ENCODE measurements at places on chromosomes 12 and 14.

GRCh38 chr14:59871166-59871495, 555 bp upstream of the RTN1 start:
- no peak for DNase-seq

- peak; percentile 60 for DNase-seq
Measured at GRCh38 chr12:31702047-31702446, 26.8 kb downstream of the AMN1 start.

GRCh38 chr12:6541371-6542165, 7.3 kb downstream of the GAPDH start:
- DNase-seq: peak; percentile 72

- DNase-seq: peak; percentile 65
Measured at GRCh38 chr14:71319666-71320065, 412.4 kb downstream of the PCNX1 start.

- no peak for DNase-seq
Measured at GRCh38 chr14:89736881-89737280, 217.6 kb downstream of the EFCAB11 start.

DNA sequence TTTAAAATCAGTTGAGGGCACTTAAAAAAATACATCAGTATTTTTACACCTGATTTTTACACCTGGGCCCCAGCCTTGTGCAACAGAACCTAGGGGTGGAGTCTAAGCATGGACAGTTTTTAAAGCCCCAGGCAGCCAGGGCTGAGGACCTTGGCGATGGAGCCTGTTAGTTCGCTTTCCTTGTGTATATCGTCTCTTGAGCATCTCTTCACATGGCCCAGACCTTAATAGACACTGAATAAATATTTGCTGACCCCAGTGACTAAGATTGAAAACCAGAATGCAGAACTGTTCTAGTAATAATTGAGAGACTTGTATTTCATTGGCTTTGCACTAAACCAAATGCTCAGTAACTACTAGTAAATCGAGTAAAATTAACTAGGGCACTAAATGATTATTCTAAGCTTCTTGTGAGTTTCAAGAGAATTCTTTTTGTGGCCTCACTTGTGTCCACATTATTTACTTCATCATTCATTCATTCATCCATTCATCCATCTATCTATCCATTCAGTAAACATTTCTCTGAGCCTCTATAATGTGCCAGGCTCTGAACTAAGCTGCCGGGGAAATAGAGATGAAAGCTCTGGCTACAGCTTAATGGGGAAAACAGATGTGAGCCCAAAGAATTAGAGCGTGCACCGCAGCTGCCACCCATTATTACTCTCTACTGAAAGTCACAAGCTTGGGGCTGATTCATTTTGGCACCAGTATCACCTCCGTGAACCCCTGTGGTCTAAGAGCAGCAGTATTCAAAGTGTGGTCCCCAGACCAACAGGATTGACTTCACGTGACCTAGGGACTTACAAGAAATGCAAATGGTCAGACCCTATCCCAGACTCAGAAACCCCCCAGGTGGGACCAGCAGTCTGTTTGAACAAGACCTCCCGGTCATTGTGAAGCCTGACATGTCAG, 30.7 kb upstream of the BCL7A start:
- DNase-seq: peak; percentile 46

- DNase-seq: no peak
Measured at GRCh38 chr14:34997762-34998161, 15.0 kb downstream of the SRP54 start.

GRCh38 chr12:130970165-130970907, 16.6 kb downstream of the ADGRD1 start:
- no peak for DNase-seq

GRCh38 chr14:80609055-80609454, 332.5 kb downstream of the CEP128 start:
- no peak for DNase-seq

DNA sequence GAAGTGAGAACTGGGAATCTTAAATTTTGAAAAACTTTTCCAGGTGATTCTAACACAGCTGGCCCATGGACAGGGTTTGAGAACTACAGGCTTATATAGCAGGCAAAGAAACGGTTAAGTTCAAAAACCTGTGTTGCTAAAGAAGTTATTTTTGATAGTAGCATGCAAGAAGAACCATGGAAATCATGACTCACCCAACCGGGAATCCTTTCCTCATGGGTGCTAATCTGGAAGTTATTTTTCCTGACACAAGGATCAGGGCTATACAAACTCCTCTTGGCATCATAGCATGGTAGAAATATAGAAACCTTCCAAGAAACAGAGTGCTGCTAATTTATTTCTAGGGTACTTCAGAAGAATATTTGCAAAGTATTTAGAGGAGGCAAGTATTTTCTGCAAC, 588.7 kb downstream of the CCER1 start:
- DNase-seq: no peak

GRCh38 chr12:6551496-6552139, 4.2 kb downstream of the IFFO1 start:
- no peak for DNase-seq

DNA sequence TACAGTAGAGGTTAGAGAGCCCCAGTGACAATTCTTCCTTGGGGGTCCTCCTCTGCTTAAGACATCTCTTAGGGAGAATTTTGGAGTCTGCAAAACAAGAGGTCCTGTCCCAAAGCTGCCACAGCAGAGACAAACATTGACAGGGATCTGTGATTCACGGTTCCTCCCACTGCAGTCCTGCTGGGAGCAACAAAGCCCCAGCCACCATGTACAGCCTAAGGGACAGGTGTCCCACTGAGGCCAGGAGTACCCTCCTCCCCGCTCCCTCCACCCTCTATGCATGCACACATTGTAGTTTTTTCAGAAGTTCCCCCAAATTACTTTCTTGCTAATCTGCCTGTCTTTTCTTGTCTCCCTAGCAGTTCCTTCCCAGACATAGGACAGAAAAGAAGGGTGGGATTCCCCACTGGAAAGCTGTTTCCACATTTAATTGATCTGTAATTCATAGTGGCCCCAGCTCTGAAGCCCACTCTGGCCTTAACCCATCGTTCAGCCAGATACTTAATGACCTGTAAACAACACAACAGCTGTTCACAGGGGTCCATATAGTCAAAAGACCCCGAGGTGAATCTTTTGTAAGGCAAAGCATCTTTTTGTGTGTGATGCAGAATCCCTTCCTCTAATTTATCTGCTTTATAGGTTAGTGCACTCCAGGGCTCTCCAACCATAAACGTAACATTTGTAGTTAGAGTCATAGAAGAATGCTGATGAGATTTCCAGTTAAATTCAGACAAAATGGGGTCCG, 13.9 kb upstream of the PRICKLE1 start:
- DNase-seq: no peak

- DNase-seq: no peak
Measured at GRCh38 chr14:68874746-68875155, 81.9 kb upstream of the ZFP36L1 start.

- DNase-seq: peak; percentile 81
Measured at GRCh38 chr12:116332705-116333380, 55.4 kb upstream of the MED13L start.

- peak; percentile 47 for DNase-seq
Measured at GRCh38 chr12:120327593-120327992, at the start of gene PLA2G1B. PLA2G1B (minus strand) TSS chr12:120327779; CDS start chr12:120327753, 26 bp downstream.

DNA sequence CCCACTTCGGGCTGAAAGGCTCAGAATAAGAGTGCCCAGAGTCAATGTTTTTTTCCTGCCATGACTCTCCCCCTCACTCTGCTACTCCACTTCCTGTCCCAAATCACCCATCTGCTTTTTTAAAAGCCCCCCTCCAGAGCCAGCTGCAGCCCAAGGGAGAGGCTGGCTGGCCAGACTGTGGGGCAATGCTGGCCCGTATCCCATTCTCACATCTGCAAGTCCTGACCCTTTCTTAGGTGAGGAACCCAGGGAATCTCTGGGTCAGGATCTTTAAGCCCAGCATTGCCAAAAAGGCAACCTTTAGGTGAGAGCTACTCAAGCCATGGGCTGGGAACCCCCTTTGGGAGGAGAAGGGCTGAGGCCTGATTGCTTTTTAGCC, 1.7 kb upstream of the ITGA5 start:
- DNase-seq: no peak

DNA sequence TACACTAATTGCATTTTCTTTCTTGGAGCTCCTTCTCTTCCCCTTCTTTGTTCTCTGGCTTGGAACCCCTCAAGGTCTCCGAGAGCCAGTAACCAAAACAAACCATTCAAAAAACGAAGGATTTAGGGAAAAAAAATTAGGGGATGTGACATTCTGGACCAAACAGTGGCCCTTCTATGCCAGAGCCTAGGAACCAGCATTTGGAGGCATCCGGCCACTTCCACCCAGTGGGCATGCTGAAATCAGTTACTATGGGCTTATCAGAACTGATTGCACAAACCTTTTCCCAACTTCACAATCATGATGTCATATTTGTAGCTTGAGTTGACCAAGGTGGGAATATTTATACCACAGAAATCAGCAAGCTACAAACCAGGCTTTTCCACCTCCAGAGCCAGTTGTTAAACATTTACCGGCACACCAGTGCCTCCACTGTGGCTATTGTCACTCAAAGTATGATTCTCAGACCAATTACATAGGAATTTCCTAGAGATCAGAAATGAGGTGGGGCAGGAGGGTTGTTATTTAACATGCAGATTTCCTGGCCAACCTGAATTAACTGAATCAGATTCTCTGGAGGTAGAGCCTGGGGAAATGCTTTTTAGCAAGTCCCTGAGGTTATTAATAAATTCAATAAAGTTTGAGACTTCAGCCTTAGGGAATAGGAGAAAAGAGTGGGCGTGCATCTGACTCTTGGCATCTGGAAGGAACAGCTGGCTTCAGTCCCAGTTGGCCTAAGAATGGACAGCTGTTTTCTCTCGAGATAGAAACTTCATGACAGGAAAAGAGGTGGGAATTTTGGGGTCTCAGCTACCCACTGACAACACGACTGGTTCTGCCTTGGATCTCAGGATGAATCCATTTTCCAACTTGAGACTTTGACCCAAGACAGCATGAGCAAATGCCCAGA, 273.9 kb downstream of the ZFP36L1 start:
- DNase-seq: no peak

DNA sequence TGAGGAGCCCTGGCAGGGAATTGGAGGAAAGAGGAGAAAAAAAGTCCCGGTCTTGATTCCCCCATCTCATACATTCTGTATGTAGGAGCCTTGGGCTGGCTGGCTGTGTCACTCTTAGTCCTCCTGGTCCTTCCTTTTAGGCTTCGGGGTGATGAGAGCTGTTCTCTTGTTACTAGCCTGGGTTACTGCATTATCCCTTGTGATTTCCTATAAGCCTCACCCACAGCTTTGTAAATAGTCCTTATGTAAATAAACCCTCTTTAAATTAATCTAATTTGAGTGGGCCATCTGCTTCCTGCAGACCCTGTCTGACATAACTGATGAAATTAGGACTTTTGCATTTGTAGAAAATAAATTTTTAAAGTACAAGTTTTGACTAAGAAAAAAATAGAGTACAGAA, 19.2 kb downstream of the DNM1L start:
- DNase-seq: peak; percentile 78

GRCh38 chr12:66041651-66042363, 88.7 kb downstream of the LLPH start:
- DNase-seq: no peak

- DNase-seq: no peak
Measured at GRCh38 chr14:101906645-101907044, 57.7 kb upstream of the DYNC1H1 start.

GRCh38 chr12:24701343-24701742, 247.6 kb downstream of the BCAT1 start:
- DNase-seq: no peak

- no peak for DNase-seq
Measured at GRCh38 chr12:115708801-115709200, 568.7 kb downstream of the MED13L start.

GRCh38 chr12:120402217-120402616, 33.3 kb upstream of the MSI1 start:
- no peak for DNase-seq

DNA sequence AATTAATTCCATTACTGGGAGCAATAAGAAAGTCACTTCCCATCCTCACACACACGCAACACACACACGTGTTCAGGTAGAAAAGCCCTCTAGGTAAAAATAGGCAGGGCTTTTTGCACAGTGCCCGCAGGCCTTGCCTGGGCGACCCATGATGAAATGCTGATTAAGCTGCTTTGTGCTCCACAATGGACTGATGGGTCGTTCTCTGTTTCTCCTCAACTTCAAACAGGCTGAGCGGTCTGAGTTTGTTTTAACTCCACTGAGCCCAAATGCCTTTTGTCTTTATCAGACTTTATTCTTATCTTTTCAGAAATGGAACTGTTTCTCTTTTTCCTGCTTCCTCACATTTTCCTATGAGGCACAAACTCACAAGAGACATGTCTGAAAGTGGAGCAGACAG, 9.4 kb upstream of the DACT1 start:
- DNase-seq: no peak

DNA sequence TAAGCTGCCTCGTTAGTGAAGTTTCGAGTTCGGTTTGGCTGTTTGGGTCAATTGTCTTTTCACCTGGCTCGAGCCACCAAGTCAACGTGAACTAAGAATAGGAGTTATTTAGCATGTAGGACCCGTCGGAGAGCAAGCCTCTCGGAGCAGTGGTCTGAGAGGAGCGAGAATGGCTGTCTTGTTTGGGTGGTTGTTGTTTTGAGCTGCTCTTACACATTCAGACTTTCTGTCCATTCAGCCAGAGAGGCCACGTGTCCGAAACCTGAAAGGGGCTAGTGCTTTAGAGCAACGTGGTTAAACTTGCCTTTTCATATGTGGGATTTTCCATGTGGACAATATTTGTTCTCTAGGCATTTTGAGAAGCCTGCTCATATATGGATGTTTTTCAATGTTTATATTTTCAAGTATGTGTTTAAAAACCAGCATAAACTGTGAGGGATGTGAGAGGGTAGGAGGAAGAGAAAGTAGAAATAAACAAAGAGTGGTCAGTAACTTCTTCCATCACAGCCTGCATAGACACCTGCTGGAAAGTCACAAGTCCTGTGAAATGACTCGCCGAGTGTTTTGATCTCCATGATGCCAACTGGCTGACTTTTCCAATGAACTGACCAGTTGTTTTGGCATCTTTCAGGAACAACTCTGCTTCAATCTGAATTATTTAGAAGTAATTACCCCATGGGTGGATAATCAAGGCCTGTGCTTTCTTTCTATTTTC, 221.0 kb downstream of the ASCL1 start:
- no peak for DNase-seq

GRCh38 chr12:113030875-113031525, 25.5 kb upstream of the DTX1 start:
- DNase-seq: peak; percentile 93

- peak; percentile 59 for DNase-seq
Measured at GRCh38 chr12:60257063-60257462, 661.2 kb downstream of the SLC16A7 start.

GRCh38 chr12:51448618-51449256, 24.1 kb downstream of the SLC4A8 start:
- no peak for DNase-seq
